Dorsolateral prefrontal cortex (tissue), 122 donors: ENCODE measurements at places on chromosomes 13 and 19.

DNA sequence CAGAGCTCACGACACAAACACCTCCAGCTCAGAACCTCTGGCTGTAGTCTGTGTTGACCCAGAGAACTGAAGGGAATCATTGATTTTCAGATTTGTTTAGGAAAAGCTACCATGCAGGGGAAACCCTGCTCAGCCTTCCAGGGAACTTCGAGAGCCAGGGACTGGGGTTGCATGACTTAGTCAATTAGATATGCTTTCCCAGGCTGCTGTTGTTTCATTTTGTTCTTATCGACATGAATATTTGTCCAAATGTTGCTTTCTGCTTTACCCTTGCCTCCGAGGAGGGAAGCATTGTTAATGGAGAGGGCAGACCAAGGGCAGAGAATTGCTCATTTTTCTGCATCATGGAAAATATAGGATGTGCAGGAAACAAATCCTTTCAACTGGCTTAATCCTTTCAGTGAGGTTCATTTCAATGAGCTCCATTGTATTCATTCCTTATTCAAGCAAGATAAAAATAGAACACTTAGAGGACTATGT lies 82.5 kb downstream of the KLF5 start:
- no peak for DNase-seq

DNA sequence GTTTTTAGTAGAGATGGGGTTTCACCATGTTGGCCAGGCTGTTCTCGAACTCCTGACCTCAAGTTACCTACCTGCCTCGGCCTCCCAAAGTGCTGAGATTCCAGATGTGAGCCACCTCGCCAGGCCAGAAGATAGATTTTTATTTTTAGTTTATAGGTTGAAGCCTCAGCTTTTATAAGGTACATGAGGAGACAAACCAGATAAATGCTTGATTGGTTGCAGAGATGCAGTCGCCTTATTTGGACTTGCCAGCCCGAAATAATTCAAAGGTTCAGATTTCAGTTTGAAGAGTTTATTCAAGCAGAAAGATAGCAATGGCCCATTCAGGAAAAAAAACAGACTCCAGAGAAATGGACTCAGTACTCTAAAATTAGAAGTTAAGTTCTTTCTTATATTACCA lies 3.1 kb downstream of the ZNF69 start:
- no peak for DNase-seq

DNA sequence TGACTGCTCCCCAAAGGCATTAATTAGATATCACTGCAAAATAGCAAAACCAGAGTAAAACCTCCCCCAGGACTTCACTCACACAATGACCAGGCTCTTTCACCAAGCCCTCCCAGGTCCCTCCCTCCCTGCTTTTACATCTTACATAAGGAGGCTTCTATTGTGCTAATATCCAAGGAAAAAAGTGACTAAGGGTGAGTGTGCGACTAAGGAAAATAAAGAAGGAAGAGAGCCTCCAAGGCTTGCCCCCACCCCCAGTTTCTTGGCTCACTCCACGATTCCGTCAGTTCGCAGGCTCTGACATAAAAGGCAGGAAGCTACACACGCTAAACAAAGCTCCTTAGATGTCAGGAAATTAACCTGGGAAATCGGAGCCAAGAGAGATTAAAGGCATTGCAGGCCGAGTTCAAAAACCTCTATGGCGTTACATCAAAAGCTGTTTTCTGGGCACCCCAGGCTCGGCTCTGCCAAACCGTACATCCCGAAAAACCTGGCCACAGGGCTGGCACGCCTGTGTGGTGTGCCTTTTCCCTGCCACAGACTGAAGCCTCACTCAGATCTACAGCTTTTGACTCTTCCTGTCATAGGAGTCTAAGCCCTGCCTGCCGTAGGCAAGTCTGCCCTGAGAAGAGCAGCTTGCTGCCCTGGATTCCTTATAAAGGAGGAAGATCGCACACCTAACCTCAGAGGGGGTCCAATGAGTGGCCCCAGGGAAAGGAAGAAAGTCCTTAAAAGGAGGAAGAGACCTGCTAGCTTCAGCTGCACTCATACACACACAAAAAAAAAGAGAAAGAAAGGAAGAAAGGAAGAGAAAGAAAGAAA lies 67.0 kb upstream of the SERP2 start:
- no peak for DNase-seq

DNA sequence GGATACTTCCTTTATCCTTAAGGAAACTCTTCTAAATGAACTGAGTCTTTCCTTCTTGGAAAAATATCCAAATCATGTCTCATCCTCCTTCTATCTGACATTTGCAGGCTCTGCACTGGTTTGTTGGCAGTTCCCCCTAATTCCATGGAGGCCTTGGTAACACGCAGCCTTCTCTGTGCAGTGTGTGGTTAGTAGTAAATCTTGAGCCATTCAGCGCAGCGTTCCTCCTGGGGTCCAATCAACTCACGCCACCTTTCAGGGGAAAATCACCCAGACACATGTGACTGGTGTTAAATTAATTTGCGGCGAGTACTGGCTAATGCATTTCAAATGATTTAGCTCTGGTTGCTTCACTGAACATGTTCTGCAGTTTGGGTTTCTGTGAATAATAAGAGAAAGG lies 21.0 kb upstream of the CBY2 start:
- DNase-seq: no peak
